ENCODE measurements at places on chromosomes 4 and X.

GRCh38 chr4:166527500-166527899 lies 654.5 kb downstream of the TLL1 start:
- peak; percentile 0 for DNase-seq

DNA sequence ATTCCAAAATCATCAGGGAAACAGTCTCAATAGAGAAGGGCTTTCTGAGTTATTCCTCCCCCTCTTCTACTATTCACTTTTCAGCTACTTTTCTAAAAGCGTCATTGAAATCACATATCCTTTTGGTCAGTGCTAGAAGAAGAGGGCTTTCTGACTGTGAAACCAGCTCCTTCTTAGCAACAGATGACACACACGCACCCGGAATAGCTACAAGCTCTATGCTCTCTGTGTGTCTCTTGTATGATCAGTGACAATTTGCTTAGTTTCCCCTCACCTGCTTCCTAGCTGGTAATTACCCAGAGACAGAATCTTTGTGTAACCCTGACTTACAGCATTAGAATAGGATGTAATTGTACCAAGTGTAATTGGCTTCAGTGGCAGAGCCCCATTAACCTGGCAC lies 268.1 kb upstream of the SLITRK2 start:
- no peak for DNase-seq

GRCh38 chr4:102732678-102733077 lies 28.1 kb downstream of the MANBA start:
- no peak for DNase-seq

DNA sequence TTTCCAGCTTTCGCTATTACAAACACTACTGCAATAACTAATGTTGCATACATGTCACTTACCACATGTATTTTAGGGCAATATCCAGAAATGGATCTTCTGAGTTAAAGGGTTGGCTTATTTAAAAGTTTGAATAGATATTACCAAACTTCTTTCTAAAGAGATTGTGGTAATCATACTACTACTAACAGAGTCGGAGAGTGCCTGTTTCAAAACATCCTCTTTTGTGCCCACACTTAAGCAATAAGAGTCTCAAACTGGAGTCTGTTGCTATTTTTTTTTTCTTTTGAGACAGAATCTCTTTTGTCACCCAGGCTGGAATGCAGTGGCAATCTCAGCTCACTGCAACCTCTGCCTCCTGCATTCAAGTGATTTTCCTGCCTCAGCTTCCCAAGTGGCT lies 35.8 kb downstream of the FGFBP1 start:
- DNase-seq, result no peak

GRCh38 chr4:112302320-112303274 lies 5.4 kb downstream of the ALPK1 start:
- DNase-seq, result no peak

DNA sequence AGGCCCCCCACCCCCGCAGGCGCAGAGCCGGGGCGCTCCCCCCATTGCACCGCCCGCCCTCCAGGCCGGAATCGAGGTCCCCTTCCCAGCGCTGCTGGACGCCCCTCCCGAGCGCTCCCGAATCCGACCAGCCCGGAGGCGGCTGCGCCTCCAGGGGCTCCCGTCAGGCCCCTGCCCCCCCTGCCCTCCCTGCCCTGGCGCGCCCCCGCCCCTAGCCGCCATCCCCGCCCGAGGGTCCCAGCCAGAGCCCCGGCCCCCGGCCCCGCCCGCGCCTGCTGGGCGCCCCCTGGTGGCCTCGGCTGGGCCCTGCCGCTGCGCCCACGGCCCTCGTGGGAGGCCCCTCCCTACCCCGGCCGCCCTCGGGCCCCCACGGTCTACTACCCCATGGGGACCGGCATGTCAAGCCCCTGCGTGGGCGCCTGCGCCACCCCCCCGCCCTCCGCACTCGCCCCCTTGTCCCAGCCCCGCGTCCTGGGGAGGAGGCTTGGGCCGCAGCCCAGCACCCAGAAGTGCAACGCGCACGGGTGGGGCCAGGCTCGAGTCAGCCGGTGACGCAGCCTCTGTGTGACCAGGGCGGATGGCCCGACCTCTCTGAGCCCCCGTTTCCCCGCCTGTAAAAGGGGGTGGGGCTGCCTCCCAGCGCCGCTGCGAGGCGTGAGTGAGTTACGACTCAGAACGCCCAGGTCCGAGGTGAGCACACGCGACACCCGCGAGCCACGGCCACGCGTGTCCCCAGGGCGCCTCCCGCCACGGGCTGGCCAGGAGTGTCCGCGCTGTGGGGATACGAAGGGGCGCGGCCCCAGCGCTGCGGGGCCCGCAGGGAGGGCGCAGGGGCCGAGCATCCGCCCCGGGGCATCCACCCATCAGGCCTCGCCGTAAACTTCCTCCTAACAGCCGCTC lies 104.9 kb downstream of the FAM53A start:
- peak; percentile 53 for DNase-seq

GRCh38 chr4:3766785-3767569 lies 792 bp downstream of the ADRA2C start:
- no peak for DNase-seq

- DNase-seq, result no peak
These were observed 24.2 kb downstream of the GPRIN3 start for GRCh38 chr4:89283226-89284009.

DNA sequence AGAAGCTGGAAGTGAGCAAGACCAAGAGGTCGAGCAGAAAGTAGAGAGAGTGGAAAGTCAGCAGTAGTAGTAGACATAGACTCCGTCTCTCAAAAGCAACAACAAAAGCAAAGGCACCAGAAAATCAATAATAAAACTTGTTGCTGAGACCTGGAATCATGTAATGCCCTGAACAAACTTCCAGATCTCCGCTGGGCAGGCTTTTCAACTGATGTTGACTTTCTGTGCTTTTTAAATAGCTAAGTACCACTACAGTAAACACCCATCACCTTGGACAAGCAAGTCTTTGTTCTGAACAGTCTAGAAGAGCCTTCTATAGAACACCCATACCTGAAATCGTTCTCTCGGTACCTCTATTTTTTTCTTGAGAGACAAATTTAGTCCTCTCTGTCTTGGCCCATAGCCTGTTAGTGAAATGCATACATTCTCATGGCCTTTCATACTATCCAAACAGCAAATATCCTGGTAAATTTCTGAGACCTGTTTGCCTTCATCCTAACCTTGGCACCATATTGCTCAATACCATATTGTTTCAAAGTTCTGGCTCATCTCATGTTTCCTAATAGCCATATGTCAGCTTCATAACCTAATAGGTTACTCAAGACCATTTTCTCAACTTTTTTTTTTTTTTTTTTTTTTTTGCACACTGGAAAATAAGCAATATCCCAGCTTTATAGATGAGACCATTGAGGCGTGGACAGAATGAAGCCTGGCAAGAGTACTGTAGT lies 200.6 kb upstream of the RBPJ start:
- DNase-seq, result no peak

- DNase-seq, result no peak
These were observed 571.5 kb upstream of the AMOT start for GRCh38 chrX:113412106-113412505.

DNA sequence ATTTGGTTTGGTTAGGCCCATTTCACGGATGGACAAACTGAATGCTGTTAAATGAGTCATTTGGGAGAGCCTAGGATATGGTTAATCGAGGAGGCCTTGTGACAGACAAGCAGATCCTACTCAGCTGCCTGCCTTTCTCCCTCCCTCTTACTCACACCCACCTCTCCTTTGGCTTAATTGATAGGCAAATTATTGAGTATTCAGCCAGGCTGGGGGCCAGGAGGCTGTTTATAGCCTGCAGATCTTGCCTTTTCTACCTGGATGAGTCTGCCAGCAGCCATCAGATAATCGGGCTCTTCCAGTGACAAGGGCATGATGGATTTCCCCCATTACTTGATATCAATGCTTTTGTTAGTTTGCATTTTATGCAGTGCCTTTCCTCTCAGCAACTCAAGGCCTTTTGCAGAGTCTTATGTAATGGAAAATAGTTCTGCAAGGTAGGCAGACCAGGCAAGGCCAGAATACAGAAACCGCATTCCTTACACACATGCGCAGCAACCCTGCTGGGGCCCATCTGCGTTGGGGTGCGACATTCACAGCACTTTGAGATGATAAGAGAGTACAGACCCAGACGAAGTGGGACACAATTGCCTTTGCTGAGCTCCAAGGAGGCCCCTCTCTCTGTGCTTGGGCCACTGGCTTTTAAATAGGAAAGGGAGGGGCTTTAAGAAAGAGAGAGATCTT lies 96.2 kb upstream of the ATP6AP2 start:
- DNase-seq, result no peak

- no peak for DNase-seq
These were observed 51.0 kb upstream of the MTM1 start for GRCh38 chrX:150517303-150517910.

DNA sequence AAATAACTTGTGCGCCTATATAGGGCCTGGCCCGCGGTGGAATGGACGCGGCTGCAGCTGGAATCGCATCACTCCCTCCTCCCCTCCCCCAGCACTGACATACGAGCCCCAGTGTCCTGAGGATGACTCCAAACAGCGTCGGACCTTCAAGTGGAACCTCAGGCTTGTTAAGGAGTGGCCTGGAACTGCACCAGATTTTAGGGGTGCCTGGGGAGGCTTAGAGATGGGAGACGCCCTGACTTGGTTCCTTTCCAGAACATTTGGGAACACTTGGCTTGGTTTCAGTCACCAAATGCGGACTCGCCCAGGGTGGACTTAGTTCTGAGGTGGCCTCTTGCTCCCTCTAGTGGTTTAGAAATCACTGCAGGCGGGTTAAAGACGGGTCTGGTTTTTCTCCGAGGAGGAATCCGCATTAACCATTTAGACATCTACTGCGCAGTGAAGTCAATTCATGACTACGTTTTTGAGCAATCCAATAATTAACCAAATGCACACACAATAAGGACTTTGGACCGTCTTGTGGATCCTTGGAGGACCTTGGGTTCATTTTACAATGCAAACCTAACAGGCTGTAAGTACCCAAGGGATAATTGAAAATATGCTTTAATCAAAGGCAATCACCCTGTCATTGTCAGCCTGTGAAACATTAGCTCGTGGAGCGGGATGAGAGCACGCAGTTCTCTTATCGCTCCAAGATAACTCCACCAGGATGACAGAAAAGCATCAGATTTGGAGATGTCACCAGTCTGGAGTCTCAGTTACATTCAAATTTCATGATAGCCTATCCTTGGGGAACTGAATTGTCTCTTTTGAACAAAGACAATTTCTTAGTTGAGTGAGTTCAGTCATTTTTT lies 11.2 kb upstream of the PDGFRA start:
- peak; percentile 95 for DNase-seq

GRCh38 chr4:81625422-81626417 lies 154.0 kb upstream of the RASGEF1B start:
- no peak for DNase-seq

DNA sequence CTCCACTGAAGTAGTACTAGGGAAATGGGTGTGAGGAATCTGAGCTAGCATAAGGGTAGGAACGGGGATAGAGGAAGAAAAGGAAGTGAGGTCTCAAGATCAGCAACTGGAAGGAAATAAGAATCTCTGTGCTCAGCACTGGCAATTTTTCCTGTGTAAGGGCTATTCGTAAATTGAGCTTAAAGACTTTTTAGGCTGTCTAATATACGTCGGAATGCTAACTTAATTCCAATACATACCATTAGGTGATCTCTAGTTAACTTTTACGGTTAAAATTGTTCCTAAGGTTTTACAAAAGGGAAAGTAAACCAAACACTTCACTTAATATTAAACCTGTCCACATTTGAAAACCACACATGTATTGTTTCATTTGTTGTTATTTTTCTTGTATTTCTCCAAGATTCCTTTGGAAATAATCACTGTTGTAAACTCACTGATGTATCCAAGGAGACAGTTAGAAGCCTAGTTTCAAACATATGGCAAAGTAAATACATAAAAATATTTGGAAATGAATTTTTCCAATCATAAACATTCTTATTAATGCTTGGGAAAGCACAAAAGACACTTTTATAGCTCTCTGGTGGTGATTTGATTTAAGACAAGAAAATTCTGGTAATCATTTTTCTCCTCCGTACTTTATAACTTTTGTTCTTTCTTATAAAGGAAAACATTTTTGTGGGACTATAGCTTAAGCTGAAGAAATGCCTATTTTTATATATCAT lies 28.1 kb upstream of the HPGDS start:
- no peak for DNase-seq

DNA sequence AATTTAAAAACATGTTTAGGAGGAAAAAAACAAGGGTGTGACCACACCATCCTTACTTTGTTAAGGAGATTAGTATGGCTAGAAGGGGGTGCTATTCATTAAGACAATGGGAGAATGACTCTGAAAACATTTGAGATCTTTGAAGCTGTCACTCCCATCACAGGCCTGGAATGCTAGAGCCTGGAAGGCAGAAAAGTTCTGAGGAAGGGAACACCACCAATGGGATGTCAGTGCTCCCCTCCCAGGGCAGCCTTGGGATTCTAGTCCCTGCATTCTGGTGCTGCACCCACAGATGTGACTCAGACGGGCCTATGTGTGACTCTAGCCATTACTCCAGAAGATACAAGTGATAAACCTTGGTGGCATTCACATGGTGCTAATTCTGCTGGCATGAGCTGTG lies 162.2 kb upstream of the ANXA10 start:
- DNase-seq, result no peak

GRCh38 chr4:48779095-48779997 lies 733 bp downstream of the FRYL start:
- peak; percentile 17 for DNase-seq

- no peak for DNase-seq
These were observed 98.5 kb upstream of the CTSO start for GRCh38 chr4:156052116-156052515.

- DNase-seq, result no peak
These were observed 15.2 kb downstream of the EFNB1 start for GRCh38 chrX:68843992-68844391.

GRCh38 chr4:114180481-114180880 lies 201.0 kb upstream of the ARSJ start:
- peak; percentile 39 for DNase-seq

DNA sequence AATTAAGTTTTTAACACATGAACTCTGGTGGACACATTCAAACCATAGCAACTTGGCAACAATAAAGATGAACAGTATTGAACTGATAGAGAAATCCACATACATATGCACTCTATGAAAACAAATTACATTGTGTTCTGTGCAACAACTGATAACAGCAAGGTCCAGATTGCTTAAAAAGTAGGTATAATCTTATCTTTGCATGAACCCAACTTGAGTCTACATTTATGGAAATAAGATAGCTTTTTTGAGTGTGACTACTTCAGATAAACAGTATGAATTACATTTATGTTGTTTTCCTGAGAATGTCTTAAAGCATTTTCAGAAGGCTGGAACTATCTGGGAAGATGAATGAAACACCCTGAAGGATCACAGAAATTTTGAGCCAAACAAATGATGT lies 212.6 kb upstream of the GK2 start:
- DNase-seq, result no peak

GRCh38 chr4:18608908-18609533 lies 587.5 kb upstream of the LCORL start:
- DNase-seq, result no peak

Data from fibroblast of the conjunctiva (primary cell).